EH (cell line): ENCODE measurements at places on chromosomes 3 and 15.
A peak's percentile ranks its signal among the peaks of the same experiment; 100 is the strongest.

DNA sequence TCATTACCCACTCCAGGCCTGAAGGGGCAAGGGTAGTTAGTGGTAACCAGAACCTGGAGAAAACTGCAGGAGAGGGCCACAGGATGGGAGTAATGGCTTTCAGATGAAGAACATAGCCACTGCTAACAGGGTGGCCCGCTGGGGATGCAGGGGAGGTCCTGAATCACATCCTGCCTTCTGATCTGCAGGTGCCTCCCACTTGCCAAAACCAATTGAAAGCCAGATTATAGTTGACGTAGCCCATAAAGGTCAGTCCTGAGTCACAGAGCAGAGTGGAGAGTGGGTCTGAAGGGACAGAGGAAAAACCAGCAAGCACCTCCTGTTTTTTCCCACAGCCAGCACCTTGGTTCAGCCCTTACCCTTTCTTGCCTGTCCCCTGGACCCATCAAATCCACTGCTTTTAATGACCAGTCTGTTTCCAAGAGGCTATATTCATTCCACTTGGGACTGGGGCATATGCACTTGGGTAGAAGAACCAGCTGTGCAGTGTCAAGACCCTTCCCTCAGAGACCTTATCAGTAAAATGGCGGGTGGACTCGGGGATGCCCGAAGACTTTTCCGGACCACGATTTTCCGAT, 646 bp upstream of the SLC35G2 start:
- DNase-seq: peak; percentile 87

GRCh38 chr3:27200721-27201489, 168.3 kb downstream of the NEK10 start:
- no peak for DNase-seq

- DNase-seq: no peak
Measured at GRCh38 chr3:90052425-90052950, 945.1 kb downstream of the EPHA3 start.

DNA sequence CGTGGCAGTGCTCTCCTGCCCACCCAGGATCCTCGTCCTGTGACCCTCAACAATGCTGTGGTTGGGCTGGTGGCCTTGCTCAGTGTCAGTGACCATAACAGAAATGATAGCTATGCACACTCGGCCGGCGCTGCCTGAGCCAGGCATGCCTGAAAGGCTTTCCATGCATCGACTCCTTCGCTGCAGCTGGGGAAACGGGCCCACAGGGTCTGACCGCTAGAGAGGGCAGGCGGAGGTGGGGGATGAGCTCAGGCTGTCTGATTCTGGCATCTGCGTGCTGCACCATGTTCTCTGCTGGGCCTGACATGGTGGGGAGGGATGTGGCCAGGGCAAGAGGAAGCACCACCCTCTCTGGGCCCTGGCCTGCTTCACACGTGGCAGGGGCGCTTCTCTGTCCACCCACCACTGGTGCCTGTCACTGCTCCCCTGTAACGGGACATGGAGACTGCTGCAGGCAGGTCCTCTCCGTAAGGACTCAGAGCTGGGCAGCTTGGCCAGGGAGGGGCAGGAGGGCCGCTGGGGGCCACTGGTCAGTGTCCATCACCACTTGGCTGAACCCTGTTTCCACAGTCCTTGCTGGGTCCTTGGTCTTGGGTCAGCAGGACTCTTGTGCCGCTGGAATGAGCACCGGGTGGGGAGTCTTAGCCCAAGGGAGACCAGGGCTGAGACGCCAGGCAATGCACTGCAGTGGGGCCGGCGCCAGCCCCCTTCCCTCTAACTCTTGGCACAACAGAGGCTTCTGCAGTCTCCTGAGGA, 64.1 kb upstream of the RPL32 start:
- DNase-seq: no peak

DNA sequence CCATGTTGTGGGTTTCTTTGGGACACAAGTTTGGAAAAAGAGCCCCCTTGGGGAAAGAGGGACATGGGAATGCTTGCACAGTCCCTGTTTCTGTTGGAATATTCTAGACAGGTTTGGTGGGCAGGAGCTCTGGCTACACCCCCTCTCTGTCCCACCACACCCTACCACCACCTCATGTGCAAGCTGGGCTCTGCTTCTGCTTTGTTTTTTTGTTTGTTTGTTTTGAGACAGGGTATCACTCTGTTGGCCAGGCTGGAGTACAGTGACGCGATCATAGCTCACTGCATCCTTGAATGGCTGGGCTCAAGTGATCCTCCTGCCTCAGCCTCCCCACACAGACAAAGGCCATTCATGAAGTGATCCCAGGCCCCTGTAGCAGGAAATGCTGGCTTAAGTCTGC, 56.9 kb upstream of the FGD5 start:
- no peak for DNase-seq

- peak; percentile 31 for DNase-seq
Measured at GRCh38 chr15:42921342-42921731, 759 bp upstream of the TTBK2 start.

DNA sequence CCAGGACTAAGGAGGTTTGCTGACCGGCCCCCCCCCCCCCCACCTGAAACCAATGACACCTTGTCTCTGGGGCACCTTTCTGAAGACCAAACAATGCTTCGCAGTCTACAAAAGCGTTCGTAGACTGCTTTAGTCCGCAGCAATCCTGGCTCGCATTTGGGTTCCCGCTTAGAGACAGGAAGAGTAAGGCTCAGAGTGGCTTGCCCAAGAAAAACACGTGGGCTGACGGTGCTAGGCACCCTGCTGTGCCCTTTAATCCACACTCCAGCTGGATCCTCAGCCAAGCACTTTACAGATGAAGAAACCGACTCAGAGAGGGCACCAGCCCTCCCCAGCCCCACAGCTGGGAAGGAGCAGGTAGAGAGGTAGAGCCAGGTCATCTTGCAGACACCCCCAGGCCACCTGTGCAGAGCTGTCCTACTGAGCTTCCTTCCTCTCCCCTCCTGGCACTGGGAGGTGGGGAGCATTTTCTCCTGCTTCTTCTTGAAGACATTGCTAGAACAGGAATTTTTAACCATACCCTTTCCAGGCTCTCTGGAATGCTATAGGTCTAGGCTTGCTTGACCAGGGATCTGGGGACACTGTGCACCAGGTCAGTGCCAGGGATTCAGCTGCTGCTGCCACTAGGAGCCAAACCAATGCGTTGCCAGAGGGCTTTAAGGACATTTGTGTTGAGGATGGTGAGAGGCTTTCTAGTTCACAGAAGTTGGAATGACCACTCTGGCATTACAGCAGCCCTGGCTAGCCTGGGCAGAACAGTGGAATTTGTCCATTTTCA, 1.0 kb upstream of the KLF15 start:
- peak; percentile 30 for DNase-seq

- peak; percentile 39 for DNase-seq
Measured at GRCh38 chr3:151011427-151011826, 38.9 kb upstream of the CLRN1 start.

DNA sequence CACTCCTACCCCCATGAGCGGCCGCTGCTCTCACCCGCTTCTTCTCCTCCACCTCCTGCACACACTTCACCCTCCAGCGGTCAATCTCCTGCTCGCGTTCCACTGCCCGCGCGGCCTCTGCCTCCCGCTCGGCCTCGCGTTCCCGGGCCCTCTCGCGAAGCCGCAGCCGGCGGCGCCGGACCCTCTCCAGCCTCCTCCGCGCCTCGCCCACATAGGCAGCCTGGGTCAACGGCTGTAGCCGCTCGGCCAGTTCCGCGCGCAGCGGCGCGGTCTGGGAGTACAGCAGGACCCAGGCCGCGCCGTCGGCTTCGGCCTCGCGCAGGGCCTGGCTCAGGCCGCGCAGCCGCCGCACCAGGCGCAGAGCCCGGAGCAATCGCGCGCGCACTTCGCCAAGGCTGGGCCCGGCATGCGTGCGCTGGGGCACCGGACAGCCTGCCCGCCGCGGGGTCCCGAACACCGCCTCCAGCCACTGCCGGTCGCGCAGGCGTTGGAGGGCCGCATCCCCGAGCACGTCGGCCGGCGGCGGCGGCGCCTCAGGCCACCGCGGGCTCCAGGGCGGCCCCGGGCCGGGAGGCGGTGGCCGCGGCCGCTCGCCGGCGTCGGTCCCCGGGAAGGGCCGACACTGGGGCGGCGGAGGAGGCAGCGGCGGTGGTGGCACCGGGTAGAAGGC, 595 bp downstream of the PDCD7 start:
- peak; percentile 61 for DNase-seq

DNA sequence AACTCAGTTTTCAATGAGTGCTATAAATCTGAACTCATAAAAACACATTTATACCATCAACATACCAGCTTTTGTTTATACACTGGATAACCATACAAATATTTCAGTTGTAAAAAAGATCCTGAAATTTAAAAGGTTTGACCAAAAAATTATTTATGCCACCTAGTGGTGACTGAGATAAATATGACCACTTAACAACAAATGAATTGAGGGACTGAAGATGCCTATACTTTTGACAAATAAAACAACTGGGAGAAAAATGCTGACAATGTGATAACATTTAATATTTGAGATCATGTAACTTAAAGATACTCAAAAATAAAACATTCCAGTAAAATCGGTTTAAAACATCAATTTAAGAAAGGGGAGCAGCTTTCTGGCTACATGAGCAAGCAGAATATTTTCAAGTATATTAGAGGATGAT, 30.4 kb downstream of the ATG3 start:
- DNase-seq: peak; percentile 40

GRCh38 chr15:27563765-27564370, 535.2 kb downstream of the OCA2 start:
- no peak for DNase-seq

- DNase-seq: peak; percentile 85
Measured at GRCh38 chr15:80778964-80779657, at the start of gene CEMIP. TSS of gene CEMIP (plus strand) at chr15:80779370. CDS start at chr15:80873880, 94,510 bp downstream.

GRCh38 chr3:171206283-171206682, 179.8 kb upstream of the SLC2A2 start:
- DNase-seq: no peak

DNA sequence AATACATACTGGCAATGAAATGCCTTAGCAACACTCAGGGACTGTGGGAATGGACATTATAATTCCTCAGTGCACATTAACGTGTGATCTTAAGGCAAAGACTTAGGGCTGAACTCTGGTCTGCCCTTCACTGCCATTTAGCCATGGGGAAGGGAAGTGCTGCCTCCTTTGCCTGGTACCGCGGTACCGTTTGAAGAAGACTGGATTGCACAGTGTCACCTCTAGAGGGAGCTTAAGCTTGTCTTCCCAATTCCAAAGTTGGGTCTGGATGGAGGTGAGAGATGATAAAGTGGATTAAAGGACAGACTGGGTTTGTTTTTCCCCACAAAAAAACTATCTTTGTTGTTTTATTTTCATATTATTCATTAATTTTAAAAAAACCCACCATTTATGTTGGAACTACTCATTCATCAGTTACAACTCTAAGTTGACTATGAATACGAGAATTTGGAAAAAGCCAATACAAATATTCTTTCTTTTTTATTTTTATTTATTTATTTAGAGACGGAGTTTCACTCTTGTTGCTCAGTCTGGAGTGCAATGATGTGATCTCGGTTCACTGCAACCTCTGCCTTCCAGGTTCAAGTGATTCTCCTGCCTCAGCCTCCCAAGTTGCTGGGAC, 60.0 kb upstream of the SYN2 start:
- DNase-seq: peak; percentile 17

DNA sequence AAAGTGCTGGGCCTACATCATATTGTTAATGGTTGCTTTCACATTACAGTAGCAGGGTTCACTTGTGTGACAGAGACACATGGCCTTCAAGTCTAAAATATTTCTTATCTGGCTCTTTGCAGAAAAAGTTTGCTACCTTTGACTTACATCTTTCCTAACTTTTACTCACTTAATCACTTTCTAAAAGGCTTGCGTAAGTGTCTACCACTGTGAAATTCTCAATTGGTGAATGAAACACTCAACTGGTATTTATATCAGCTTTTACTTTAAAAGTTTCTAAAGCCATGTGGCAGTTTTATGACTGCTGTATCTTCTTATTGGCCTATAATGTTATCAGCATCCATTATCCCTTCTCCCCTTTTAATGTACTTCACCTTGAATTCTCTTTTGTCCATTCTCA, 554.5 kb downstream of the ZIC1 start:
- no peak for DNase-seq

DNA sequence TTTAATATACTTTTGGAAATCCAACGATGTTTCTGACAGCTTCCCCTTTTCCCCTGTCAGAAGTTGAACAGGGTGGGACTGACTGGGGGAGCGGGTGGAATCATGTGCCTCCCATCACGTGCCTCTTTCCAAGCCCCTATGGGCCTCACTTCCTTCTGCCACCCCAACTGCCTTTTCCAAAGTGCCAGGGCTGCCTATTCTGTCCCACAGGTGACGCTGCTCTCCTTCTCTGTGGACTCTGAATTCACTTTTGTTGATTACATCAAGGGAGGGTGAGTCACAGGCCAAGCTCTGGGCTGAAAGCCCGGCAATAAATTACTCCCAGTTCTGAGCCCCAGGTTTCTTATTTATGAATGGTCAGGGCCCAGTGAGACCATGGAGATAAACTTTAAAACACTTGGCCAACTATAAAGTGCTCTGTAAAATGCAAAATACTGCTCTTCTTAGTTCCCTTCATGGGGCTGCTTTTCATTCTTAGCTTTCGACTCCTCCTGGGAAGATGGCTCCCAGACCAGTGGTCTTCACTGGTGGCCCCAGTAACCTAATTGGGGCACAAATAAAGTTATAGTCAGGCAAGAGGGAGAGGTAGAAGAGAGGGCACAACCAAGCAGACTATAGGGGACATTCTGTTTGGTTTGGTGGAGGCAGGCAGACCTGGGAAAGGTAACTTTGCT, 12.3 kb downstream of the CPNE9 start:
- peak; percentile 90 for DNase-seq

DNA sequence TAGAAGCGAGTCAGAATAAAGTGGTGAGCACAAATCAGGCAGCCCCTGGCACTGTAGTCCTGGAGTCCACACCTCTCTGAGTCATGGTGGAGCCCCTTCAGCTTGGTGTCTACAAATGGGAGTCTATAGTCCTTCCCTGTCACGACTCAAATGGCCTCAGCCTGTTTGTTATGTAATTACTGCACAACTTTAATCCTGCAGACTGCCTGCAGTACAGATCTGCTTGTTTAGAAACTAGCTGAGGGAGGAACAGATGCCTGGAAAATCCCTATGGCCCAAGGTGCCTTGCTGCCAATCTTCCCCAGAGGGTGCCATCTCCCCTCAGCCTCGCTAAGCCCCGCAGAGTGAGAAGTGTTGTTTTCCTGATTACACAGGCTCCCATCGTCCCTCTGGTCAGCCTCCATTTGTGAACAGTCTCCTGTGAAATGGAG, 3.9 kb upstream of the CXCR6 start:
- DNase-seq: no peak

- DNase-seq: no peak
Measured at GRCh38 chr15:66591322-66591862, 25.6 kb upstream of the LCTL start.

GRCh38 chr3:169077394-169077906, 586.1 kb downstream of the MECOM start:
- no peak for DNase-seq

GRCh38 chr15:25811481-25811906, 51.6 kb downstream of the ATP10A start:
- DNase-seq: no peak

GRCh38 chr3:188284455-188285212, 130.7 kb downstream of the LPP start:
- DNase-seq: peak; percentile 34

- DNase-seq: no peak
Measured at GRCh38 chr3:3685721-3686120, 113.5 kb upstream of the LRRN1 start.

GRCh38 chr3:178236555-178237277, 299.5 kb upstream of the KCNMB2 start:
- peak; percentile 67 for DNase-seq

GRCh38 chr3:11199902-11200845, 45.9 kb downstream of the HRH1 start:
- DNase-seq: peak; percentile 64
